ENCODE measurements at places on chromosomes 12 and 14.

GRCh38 chr12:130577351-130577750 lies 138.7 kb downstream of the RIMBP2 start:
- no peak for DNase-seq

DNA sequence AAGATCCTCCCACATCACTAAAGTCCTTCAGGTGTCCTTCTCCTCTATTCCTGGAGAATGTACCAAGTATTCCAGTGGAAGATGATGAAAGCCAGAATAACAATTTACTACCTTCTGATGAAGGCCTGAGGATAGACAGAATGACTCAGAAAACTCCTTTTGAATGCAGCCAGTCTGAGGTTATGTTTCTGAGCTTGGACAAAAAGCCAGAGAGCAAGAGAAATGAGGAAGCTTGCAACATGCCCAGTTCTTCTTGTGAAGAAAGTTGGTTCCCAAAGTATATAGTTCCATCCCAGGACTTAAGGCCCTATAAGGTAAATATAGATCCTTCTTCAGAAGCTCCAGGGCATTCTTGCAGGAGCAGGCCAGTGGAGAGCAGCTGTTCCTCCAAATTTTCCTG lies 54.6 kb upstream of the HELB start:
- no peak for DNase-seq

- DNase-seq: no peak
These were observed 454.2 kb downstream of the AEBP2 start for GRCh38 chr12:19893514-19893913.

DNA sequence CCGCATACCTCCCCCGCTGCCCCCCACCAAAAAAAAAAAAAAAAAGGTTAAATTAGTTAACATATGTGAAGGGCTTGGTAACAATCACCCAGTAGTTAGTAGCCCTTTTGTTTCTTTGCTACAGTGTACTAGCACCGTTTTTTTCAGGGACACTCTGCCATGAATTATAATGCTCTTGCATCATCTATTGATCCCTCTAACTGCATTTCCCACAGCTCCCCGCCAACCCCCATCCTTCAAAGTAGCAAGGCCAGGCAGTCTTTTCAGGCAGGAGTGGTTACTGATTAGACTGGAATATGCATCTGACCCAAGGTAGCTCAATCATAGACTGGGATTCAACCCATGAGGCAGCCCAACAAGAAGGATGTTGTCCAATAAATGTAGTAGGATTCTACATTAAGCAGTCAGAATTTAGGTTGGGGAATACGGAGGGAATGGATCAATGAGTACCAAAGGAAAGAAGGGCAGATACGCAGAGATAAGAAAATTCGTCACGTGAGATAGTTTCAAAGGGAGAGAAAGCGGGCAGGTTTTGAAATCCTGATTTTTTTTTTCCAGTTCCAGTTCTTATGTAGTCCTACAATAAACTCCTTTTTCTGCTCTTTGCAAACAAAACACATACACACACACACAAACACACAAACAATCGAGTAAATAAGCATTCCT lies 39.8 kb upstream of the CRACR2A start:
- no peak for DNase-seq

DNA sequence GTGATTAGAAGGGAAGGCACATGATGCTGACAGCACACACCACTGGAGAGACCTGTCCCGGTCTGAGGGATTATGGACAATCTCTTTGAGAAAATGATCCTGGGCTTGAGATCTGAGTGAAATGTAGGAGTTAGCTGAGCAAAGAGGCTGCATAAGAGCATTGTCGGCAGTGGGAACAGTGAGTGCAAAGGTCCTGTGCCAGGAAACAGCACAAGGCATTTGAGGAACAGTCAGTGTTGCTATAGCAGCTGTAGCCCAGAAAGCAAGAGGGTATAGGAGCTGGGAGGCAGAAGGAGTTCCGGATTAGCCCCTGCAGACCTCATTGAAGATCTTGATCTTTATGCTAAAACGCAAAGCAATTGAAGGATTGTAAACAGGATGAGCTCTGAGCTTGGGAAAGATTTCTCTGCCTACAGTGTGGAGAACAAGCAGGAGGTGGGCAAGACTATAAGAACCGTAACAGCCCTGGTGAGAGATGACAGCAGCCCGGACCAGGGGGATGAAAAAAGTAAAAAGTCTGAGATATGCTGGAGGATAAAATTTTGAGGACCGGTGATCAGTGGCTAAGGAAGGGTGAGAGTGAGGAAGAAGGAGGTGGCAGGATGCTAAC lies 28.5 kb downstream of the CFL2 start:
- DNase-seq: no peak

DNA sequence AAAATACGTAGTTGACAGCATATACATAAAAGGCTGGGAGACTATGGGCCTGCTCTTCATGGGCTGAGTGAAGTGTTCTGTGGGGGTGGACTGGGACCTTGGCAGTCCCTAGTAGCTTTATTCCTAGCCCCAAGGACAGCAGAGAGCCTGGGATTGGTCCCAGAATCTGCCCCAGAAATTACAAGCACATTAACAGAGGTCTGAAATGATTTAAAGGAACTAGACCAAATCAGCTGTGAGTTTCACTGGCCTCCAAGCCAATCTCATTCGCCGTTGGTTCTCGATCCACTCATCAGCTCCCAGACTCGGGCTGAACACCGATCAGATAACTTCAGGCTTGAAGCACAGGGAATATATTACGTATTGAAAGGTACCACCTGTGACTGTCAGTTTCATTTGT lies 77.0 kb upstream of the PSMC1 start:
- DNase-seq: no peak

- DNase-seq: no peak
These were observed 99.1 kb upstream of the MED13L start for GRCh38 chr12:116376354-116377193.

- no peak for DNase-seq
These were observed 16.0 kb downstream of the LRTM2 start for GRCh38 chr12:1836241-1836803.

GRCh38 chr14:92998946-92999345 lies 76.0 kb downstream of the CHGA start:
- no peak for DNase-seq

DNA sequence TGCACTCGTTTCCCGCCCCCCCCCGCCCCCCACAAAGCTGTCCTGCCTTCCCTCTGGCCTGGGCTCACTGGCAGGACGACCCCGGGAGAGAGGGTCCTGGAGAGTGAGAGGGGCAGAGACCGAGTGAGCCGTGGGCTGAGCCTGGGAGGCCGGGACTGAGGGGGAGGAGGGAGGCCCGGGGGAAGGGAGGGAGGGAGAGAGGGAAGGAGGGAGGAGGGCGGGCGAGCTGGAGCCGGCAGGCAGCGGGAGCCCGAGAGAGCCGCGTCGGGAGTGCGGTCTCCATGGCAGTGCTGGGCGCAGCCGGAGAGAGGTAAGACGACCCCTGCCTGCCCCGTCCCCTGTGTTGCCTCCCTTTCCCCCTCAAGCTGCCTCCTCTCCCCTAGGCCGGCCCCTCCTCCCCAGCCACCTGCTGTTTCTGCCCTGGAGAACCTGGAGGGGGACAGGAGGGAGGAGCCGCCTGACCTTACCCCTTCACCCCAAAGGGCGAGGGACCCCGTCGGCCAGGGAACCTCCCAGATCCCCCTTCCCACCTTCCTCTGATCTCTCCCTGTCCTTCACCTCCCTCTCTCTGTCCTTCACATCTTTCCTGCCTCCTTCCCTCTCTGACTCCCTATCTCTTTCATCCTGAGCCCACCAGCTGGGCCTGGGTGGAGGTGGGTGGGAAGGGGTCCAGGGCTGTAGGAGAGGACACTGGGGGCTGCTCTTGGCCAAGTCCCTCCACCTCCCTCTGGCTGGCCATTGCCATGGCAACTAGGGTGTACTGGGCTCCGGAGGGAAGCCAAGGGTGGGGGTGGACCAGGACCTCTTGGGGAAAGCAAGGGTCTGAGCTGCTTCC lies at the start of gene GPR162:
TSS of gene GPR162 (plus strand) at position 231 of the 835 bp plus-strand sequence. CDS start 2,078 bp downstream, outside the sequence.
- DNase-seq: peak; percentile 79

- no peak for DNase-seq
These were observed 61.4 kb upstream of the TSPAN8 start for GRCh38 chr12:71219224-71219623.

DNA sequence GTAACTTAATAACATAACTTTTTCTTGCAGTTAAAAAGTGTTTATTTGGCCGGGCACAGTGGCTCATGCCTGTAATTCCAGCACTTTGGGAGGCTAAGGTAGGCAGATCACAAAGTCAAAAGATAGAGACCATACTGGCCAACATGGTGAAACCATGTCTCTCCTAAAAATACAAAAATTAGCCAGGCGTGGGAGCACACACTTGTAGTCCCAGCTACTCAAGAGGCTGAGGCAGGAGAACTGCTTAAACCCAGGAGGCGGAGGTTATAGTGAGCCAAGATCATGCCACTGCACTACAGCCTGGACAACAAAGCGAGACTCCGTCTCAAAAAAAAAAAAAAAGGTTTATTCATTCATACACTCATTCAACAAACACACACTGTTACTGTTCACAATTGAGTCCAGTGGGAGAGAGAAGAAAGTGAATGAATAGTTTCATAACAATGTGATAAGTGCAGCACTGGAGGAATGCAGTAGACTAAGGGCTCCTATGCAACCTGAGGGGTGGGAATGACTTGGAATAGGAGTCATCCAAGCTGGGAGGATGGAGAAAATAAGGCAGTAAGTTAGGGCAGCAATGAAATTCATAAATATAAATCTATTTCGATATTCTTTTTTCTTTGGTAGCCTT lies 19.8 kb downstream of the DAD1 start:
- no peak for DNase-seq

DNA sequence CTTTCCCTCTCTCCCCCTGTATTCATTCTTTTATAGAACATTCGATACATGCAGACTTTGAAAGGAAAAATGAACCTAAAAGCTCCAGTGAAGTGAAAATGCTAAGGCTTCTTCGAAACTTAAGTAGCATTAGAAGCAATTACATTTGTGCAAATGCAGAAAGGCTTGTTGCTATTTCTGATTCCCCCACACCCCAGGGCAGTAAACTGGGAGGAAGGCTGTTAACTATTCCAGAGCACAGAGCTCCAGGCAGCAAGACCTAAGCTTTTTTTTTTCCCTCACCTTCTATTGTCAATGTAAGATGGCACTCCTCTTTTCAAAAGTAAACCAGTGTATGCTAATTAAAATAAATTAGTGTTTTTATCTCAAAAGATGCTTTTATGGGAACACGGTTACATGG lies 448.9 kb upstream of the TBX3 start:
- no peak for DNase-seq

DNA sequence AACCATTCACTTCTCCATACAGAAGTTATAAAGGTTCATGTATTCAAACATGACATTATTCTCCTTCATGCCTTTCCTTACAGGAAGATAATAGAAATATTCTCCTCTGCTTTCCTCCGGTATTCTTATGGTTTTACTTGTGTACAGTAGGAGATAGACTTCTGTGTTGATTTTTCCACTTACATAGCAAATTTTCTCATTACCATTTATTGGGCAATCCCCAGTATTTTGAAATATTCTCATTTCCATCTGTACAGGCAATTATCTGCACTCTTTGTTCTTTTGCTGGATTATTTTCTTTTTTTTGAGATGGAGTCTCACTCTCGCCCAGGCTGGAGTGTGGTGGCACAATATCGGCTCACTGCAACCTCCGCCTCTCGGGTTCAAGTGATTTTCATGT lies 11.0 kb downstream of the PXMP2 start:
- no peak for DNase-seq

GRCh38 chr12:8687846-8688601 lies 9.8 kb upstream of the RIMKLB start:
- peak; percentile 90 for DNase-seq

GRCh38 chr12:60269611-60270269 lies 673.9 kb downstream of the SLC16A7 start:
- DNase-seq: no peak

DNA sequence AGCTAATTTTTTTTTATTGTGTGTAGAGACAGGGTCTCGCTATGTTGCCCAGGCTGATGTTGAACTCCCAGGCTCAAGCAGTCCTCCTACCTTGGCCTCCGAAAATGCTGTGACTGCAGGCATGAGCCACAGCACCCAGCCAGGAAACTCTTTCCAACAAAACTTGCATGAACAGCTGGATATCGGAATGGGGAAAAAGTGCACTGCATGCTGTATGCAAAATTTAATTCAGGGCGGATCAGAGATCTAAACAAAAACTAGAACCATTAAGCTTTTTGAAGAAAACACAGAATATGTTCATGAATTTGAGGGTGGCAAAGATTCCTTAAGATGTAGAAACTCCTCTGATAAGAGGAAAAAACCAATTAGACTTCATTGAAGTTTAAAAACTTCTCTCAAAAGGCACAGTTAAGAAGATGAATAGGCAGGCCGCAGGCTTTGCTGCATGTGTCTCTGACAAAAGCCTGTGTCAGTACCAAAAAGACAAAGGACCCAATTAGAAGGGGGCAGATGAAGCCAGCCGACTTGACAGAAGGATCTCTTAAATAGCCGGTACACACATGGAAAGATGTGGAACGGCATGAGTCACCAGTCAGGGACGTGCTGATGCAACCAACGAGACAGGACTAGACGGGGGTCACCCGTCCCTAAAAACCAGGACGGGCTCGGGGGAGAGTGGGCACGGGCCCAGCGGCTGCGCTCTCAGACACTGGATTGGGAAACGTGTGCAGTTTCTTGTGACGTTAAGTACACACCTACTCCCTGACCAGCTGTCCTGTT lies 34.8 kb upstream of the MMP17 start:
- DNase-seq: no peak

DNA sequence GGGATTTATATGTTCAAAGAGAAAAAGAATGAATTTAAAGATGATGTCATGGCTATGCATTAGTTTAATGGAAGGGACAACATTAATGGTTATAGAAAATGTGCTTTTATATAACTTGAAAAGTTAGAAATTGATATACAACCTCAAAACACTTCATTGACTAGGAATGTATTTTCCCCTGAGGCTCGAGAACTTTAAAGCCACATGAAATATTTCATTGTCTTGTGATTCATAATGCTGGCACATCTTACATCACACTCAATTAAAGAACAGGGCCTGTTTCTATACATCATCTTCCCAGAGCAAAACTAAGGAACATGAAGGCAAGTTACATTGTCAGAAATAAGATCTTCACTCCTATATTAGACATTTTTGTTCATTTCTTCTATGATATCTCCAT lies 35.2 kb upstream of the PAWR start:
- DNase-seq: no peak

- DNase-seq: no peak
These were observed 142.4 kb downstream of the DACT1 start for GRCh38 chr14:58780185-58780584.

- DNase-seq: no peak
These were observed 10.4 kb downstream of the SLC15A4 start for GRCh38 chr12:128813392-128813791.

GRCh38 chr14:94112513-94113063 lies 2.1 kb downstream of the IFI27 start:
- DNase-seq: no peak

DNA sequence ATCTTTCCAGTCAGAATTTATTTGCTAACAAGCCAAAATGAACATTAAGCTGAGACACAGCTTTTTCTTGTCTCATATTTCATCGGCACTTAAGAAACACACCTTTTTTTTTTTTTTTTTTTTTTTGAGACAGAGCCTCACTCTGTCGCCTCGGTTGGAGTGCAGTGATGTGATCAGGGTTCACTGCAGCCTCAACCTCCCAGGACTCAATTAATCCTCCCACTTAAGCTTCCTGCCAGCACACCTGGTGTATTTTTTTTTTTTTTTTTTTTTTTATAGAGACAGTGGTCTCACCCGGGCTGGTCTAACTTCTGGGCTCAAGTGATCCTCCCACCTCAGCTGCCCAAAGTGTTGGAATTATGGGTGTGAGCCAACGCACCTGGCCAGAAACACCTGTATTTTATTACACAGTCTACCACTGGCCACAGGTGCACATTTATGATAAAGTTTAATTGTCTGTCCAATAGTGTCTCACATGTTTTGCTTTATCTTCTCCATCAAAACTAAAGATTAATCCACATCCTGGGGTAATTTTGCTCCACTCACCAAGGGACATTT lies 62.7 kb downstream of the C2CD5 start:
- no peak for DNase-seq

Measured in cerebellar cortex (tissue), 1 donor.